ENCODE measurements at places on chromosomes 7 and 10.

DNA sequence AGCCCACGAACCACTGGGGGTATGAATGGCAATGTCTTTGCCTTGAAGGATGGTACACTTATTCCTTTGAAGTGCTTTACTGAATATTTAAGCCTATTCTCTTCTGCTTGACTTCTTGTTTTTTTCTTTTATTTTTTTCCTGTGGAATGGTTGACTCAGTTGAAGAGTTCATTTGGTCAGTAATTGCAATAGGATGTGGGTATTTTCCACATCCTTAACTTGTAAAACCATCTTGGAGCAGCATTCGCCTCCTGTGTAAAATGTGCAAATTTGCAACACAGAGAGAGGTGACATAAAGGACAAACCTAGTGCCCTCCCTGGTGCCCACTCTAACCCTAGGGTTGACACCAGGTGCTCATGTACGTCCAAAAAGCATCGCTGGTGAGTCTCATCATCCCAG is 347.0 kb downstream of the GATA3 start:
- no peak for DNase-seq

DNA sequence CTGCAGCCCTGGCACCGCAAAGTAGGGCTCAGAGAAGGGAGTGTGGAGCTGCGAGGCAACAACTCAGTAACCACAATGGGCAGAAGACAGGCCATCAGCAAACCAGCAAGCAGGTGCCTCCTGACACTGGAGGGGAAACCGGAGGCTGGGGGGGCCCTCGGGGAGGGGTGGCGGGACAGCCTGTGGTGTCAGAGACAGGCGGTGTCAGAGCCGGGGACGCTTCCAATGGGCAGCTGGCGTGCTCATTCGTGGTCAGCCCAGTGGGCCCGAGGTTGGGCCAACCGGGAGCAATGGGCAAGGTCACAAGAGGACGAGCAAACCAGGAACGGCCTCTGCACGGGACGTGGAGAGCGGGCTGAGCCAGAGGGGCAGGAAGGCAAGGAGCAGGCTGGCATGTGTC is 158.1 kb downstream of the MAD1L1 start:
- DNase-seq: no peak

DNA sequence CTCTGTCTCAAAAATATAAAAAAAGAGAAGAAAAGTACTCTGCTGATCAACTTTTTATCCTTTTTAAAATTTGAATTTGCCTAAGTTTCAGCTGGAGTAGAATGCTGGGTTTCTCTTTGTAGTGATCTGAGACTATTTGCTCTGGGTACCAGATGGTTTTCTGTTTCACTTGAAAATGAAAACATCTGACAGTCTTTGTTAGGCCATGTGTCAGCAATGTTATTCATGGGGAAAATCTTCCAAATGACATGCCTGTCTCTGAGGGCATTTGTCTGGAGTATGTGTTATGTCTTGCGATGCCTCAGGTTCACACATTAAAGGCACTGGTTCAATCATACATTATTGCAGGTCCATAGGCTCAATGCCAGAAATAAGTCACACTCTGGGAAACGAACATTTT is 175.3 kb upstream of the TMEM229A start:
- DNase-seq: no peak

GRCh38 chr10:24371396-24371795 is 162.5 kb downstream of the KIAA1217 start:
- no peak for DNase-seq

DNA sequence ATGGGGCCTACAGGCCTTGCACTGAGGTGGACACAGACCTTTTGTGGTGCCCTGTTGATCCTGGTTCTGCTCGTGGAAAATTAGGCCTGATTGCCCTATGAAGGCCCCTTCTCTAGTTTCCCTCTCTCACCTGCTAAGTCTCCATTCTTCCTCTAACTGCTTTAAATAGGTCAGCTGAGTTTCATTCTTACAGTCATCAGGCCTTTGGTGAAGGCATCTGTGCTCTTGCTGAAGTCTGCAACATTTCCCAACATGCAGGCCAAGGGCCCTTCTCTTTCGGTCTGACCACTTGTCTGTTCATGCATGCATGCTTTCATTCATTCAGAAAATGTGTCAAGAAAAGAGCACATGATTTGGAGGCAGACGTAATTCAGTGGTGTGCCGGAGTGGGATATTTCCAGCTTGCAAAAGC is 244.0 kb downstream of the BUB3 start:
- no peak for DNase-seq

- DNase-seq: no peak
These were observed 63.6 kb upstream of the RAB18 start for GRCh38 chr10:27440478-27440877.

- DNase-seq: no peak
These were observed 23.6 kb downstream of the ABI1 start for GRCh38 chr10:26837139-26837538.

- peak; percentile 23 for DNase-seq
These were observed 291.9 kb downstream of the GFRA1 start for GRCh38 chr10:115981081-115981480.

DNA sequence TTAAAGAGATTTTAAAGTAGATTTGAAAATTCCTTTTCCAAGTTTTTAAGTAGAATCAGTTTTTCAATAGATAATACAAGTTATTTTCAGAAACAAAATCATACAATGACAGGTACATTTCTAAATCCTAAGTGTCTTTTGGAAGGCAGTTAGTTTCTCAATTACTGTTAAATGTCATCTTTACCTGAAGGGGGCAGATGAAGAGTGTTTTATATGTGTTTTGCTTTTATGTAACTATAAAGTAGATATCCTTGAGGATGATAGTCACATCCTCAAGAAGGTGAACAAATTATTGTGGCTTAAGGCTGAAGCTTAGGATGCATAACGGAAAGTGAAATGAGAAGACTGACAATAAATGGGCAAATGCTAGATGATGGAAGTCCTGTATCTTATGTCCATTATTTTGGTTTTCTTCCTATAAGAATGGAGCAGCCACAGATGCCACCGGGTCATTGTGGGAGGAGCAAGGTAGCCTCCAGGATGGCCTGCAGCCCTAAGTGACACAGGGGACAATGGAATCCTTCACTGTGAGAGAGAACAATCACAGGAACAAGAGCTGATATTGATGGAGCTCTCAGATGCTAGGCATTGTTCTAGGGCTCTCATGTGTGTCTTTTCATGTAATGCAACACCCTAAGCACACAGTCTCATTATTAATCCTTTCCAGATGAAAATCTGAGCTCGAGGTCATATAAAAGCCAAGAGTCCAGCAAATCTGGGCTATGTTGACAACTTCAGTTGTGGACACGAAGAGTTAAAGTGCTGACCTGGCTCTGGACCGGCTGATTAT is 14.1 kb upstream of the MKX start:
- no peak for DNase-seq

DNA sequence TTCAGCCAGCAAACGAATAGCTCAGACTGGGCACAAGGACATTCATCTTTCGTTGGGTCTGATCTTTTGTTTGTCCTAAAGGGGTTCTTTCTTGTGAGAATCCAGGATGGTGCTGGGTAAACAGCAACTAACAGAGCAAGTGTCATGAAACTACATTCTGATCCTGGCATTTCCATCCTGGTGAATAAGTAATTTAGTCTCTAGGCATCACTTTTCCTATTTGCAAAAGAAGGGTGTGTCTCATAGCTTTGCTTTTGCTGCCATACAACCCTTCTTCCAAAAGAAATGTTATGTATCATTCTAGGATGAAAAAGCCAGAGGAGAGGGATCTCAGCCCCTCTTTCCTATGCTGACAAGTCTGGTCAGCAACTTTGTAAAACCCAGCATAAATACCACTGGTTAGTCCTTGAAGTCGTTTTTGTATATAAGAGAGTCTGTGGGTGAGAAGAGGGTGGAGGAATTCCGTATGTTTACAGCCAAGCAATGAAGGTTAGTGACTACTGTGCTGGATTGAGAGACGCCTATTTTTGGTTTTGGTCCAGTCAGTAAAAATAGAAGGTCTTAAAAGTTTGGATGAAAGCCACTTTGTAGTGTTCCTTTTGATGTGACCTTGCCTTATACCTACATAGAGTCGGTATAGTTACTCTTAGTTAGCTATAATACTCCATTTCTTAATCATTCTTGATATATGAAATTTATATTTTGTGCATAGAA is 88.4 kb upstream of the SLC25A13 start:
- DNase-seq: no peak

DNA sequence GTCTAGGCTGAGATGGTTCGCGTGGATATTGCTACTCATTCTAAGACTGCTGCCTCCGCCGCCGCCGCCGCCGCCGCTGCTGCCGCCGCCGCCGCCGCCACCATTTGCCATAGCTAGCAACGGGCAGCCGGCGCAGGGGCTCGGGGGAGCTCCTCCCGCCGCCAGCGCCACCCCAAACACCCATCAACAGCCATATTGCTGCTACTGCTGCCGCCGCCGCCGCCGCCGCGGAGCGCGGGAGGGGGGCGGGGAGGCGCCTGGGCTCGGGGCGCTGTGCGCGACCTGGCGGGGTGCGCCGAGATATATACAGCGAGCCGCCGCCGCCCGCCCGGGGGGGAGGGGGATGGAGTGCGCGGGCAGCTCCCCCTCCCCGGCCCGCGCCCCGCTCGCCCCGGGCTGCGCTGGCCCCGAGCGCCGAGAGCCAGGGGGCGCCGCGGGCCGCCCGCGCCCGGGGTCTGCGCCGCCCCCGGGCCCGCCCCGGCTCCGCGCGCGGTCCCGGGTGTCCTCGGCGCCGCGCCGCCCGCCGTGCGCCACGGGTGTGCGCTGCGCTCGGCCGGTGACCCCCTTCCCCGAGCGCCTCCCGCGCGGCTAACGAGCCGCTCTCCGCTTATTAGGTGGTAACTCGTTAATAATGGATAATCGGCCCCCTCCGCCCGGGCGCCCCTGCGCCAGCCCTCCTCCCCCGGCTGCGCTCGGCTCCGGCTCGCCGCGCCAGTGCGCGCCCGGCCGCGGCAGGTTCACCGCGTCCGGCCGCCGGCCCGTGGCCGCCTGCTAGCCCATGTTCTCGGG is at the start of gene KCNMA1:
Gene KCNMA1, minus strand, starts transcription at position 277 of the 789 bp plus-strand sequence.
- peak; percentile 23 for DNase-seq

GRCh38 chr10:101897633-101898032 is 54.0 kb upstream of the KCNIP2 start:
- peak; percentile 59 for DNase-seq

DNA sequence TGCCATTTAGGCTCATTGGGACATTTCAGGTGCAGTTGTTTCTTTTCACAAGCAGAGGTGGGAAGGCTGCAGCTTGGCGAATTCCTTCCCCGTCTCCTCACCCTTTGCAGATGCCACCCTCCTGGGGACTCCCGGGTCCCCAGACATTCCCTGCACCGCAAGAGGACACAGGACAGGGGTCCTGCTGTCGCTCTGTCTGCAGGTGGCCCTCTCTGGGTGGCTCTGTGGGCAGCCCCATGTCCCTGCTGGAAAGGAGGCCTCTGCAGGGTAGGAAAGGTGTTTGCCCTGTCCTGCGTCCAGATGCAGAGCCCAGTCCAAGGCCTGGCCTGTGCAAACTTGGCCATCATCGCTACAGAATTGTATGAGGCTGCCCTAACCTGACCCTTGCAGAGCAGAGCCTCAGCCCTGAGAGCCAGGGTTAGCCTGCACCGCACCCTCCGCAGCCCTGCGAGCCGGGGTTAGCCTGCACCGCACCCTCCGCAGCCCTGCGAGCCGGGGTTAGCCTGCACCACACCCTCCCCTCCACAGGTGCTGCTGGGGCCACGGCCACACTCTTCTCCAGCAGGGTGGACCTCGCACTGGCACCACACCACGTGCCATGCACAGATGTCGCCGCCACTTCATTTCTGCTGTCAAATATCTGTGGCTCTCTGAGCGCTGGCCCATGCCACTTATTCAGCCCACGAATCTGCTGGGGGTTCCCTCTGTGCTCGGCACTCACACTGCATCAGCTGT is 61.0 kb downstream of the CFAP46 start:
- DNase-seq: no peak

- DNase-seq: no peak
These were observed 106.1 kb upstream of the LRRTM3 start for GRCh38 chr10:66819691-66820090.

DNA sequence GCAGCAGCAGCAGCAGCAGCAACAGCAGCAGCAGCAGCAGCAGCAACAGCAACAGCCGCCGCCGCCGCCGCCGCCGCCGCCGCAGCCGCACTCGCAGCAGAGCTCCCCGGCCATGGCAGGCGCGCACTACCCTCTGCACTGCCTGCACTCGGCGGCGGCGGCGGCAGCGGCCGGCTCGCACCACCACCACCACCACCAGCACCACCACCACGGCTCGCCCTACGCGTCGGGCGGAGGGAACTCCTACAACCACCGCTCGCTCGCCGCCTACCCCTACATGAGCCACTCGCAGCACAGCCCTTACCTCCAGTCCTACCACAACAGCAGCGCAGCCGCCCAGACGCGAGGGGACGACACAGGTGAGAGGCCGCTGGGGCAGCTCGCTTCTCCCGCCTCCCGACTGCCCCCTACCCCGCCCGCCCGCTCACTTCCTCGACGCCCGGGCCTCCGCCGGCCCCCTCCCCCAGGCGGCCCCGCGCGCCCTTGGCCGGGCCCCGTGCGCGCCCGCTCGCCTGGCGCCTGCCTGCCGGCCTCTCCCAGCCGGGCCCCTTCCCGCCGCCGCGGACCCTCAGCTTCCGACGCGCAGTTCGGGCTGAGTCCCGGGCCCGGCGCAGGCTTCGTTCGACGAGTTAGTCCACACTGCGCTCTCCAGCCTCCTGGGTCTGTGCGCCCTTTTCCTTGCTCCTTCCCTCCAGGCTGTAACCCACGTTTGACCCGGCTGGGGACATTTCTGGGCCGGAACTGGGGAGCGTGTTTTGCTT is 882 bp downstream of the DLX6 start:
- peak; percentile 48 for DNase-seq

DNA sequence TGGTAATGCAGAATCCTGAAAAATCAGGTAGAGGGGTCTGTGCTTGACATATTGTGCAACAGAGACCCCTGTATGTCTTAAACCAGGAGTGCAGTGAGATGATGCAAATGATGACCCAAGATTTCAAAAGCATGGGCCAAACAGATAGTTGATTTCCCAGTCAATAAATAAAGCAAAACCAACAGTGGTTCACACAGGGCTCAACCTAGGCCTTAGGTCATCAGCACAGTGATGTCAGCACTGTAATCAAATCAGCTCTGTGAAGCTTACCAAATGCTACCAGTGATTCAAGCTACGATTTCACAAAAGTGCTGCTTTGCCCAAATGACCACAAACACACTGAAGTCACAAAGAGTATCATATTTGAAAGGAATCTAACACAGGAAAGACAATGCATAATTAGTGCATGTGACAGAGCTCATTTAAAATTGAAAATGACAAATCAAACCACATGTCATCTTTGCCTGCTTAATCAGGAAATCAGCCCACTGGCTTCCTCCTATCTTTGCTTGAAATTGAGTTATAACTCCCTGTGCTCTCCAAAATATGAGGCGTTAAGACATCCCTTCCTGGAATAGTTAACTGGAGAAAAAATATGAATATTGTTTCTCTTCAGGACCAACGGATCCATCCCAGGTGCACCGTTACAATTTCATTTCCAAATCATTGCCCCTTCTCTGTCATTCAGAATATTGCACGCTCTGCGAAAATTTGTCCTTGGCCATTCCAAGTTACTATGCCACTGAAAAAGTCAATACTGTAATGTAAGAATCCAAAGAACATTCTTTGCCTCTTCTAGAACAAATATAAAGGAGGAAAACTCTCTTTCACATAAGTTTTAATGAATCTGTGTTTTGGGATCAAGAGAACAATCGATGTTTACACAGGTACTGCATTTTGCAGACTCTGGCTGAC is 41.9 kb upstream of the ASL start:
- no peak for DNase-seq

All from iris pigment epithelial cell (primary cell).